ENCODE measurements at places on chromosomes 12 and 14.

- no peak for DNase-seq
Measured at GRCh38 chr12:23525450-23526072, 423.9 kb downstream of the SOX5 start.

- no peak for DNase-seq
Measured at GRCh38 chr14:105432657-105433056, 13.0 kb downstream of the MTA1 start.

- DNase-seq, result no peak
Measured at GRCh38 chr14:96790186-96790585, 7.0 kb upstream of the VRK1 start.

GRCh38 chr12:89857652-89858274 is 149.1 kb upstream of the ATP2B1 start:
- no peak for DNase-seq

- DNase-seq, result no peak
Measured at GRCh38 chr14:53034688-53035230, 83.9 kb upstream of the FERMT2 start.

DNA sequence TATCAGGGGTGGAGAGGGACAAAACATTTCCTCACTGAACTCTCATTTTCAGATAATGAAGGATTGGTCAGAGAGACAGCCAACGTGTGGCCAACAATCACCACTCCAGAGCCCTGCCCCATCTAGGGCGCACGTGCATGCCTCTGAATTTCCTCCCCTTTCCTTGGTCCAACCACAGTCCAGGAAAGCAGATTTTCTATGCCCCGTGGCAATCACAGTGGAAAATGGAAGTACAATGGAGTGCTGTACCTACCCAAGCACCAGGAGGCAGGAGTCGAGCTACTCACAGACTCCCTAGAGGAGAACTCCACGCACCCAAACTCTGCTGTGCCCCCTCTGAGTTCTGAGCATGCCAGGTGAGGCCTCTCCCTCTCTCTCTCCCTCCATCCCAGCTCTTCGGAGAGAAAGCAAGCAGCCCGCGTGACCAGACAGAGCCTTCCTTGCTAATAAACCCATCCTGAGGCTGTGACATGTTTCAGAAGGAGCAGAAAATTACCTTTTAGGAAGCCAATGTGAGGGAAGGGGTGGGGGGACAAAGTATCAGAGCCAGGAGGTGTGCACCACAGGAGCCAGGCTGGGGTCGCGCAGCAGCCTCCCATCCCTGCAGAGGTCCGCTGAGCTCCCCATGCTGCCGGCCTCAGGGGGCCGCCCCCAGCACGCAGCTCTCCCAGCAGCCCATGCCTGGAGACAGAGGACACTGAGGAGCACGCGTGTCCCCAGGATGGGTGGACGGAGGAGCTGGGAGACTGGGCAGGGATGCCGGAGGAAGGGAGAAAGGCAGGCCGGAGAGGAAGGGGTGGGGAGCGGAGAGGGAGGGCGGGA is 73.4 kb downstream of the PITPNM2 start:
- DNase-seq, result no peak

GRCh38 chr14:30227876-30228275 is 300.2 kb upstream of the PRKD1 start:
- DNase-seq, result no peak

- DNase-seq, result no peak
Measured at GRCh38 chr12:71548893-71549292, 109.3 kb downstream of the LGR5 start.

DNA sequence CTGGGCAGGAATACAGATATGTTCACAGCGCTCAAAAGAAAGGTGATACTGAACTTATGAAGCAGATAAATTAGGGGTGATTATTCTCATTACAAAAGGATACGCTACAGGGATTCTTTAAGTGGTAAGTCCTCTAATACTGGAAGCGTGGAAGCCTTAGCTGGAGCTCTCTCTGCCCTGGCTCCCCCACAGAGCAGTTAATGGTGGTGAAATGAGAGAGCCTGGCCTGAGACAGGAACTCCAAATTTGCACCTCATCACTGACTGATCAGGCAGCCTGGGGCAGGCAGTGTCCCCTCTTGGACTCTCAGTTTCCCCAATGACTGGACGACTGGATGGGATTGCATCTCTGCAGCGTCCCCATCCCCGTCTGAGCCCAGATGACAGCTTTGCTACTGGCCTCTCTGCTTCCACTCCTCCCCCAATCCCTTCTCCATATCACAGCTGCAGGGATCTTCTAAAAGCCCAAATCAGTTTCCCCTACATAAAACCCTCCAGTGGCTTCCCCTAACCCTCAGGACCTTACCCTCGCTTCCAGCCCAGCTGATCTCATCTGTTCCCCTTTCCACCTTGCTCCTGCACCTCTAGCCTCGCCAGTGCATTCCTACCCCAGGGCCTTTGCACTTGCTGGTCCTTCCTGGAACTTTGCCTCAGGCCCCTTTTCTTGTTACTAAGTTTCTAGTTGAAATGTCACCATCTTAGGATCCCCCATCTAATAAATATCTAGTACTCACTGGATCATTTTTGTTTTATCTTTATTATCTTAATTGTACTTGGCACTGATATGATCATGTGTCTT is 171.7 kb upstream of the LHX5 start:
- no peak for DNase-seq

GRCh38 chr12:32753605-32754004 is 2.1 kb downstream of the YARS2 start:
- DNase-seq, result no peak

GRCh38 chr14:34741840-34742239 is 27.4 kb upstream of the CFL2 start:
- no peak for DNase-seq

DNA sequence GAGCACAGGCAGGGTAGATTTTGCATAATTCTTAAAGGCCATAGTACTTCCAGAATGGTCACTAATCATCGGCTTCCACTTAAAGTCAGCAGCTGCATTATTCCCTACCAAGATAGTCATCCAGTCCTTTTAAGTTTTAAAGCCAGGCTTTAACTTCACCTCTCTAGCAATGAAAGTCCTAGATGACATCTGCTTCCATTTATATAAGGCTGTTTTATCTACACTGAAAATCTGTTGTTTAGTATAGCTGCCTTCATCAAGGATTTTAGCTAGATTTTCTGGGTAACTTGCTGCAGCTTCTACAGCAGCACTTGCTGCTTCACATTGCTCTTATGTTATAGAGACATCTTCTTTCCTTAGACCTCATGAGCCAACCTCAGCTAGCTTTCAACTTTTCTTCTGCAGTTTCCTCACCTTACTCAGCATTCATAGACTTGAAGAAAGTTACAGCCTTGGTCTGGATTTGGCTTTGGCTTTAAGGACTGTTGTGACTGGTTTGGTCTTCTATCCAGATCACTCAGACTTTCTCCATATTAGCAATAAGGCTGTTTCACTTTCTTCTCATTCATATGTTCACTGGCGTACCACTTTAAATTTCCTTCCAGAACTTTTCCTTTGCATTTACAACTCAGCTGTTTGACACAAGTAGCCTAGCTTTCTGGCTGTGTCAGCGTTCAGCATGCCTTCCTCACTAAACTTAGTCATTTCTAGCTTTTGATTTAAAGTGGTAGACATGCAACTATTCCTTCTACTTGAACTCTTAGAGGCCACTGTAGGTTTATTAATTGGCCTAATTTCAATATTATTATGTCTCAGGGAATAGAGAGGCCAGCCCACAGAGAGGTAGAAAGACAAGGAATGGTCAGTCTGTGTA is 209.9 kb upstream of the GARIN2 start:
- DNase-seq, result no peak

DNA sequence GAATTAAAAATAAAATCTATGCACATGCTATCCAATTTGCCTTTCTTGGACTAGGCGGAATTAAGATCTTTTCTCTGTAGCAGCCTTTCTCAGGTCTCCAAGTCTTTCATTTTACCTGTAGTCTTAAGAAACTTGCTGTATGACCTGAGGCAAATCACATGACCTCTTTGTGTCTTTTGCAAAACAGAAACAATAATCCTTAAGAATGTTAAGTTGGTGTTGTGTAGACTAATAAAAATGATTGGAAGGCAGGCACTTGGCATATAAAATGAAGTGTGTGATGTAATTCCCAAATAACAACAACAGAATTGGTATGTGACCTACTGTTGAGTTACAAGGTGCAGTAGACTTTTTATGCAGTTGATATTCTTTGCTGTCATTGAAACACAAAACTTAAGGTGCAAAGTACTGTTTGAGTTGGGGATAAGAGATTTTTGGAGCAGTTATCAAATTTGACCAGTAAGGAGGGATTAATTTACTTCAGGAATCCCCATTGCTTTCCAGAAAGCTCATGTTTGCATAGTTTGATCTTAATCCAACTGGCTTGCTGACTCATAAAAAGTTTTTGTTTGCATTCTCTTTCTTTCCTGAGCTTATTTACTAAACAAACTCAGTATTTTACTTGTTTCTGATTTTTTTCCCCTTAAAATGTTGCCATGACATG is 51.4 kb downstream of the SUSD6 start:
- DNase-seq, result no peak

- DNase-seq, result no peak
Measured at GRCh38 chr12:24172031-24172772, 222.7 kb upstream of the SOX5 start.

DNA sequence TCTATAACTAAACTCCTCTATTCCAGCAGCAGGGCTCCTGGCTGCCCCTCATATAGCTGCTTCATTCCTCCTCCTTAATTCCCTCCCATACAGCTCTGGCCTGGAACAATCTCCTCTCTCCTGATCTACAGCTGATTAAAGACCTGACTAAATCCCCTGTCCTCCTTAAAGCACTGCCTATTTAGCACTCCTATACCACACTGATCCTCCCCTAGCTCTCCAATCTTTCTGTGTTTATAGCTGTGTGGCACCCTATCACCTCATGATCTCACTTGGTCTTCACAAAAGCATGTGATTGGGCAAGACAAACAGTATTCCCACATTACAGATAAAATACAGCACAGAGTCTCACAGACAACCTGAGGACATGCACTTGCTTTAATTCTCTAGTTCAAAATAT is 17.4 kb downstream of the FMNL3 start:
- DNase-seq, result no peak

DNA sequence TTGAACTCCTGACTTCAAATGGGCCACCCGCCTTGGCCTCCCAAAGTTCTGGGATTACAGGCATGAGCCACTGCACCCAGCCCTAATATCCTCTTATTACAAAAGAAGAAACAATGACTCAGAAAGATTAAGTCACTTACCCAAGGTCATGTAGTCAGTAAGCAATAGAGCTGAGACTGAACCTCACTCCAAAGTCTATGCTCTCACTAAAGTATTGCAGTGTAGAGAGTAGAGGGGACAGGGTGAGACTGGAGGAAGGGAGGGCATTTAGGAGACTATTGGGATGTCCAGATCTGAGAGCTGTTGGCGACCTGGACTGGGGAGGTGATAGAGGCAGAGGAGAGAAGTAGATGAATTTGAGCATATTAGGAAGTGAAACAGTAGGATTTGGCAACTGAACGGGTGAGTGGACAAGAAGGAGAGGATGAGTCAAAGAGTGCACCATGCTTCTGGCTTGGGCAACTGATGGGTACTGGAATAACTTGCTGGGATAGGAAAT is 11.8 kb downstream of the P2RX7 start:
- DNase-seq, result no peak

DNA sequence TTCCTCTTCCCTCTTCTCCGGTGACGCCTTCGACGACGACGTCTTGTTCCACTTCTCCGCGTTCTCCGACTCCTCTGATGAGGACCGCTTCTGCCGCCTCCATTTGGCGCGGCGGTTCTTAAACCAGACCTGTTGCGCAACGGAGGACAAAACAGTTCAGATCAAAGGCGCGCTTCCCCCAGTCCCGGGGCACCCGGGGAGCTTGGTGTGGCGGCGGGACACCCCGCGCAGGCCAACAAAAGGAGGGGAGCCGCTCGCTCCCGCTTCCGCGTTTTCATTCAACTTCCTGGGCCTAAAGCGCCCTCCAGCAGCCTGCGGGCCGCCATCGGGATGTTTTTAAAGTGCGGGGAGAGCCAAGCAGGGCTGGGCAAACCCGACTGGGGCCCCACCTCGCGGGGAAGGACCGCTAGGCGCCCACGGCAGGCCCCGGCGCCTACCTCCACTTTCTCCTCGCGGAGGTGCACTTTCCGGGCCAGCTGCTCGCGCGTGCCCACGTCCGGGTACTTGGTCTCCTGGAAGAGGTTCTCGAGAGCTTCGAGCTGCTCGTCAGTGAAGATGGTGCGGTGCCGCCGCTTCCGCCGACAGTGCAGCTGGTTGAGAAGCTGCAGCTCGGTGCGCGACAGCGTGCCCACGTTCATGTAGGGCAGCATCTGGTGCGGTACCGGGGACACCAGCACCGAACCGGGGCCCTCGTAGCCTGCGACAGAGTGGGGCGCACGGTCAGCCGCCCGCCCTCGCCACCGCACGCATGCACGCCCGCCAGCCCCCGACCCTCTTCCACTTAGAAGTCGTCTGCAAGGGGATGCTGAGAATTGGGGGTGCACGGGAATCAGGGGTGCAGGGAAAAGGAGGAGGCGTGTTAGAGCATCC is 1.2 kb downstream of the GSC start:
- DNase-seq, result no peak

DNA sequence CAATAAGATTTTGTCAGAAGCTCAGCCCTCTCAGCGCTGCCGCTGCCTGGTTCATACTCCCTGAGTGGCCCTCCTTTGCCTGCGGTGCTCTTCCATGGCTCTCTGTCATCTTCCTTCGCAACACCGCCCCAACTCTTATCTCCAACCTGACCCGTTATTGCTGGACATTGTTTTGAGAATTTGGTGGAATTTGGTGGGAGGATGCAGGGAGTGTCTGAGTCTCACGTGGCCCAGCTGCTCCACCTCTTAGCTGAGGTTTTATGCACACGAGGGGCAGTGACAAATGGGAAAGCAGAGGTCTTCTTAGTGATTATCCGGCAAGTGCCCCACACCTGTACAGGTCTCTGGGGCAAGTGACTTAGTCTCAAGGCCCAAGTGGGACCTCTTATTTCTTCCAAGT is 97.5 kb upstream of the RPH3A start:
- no peak for DNase-seq

DNA sequence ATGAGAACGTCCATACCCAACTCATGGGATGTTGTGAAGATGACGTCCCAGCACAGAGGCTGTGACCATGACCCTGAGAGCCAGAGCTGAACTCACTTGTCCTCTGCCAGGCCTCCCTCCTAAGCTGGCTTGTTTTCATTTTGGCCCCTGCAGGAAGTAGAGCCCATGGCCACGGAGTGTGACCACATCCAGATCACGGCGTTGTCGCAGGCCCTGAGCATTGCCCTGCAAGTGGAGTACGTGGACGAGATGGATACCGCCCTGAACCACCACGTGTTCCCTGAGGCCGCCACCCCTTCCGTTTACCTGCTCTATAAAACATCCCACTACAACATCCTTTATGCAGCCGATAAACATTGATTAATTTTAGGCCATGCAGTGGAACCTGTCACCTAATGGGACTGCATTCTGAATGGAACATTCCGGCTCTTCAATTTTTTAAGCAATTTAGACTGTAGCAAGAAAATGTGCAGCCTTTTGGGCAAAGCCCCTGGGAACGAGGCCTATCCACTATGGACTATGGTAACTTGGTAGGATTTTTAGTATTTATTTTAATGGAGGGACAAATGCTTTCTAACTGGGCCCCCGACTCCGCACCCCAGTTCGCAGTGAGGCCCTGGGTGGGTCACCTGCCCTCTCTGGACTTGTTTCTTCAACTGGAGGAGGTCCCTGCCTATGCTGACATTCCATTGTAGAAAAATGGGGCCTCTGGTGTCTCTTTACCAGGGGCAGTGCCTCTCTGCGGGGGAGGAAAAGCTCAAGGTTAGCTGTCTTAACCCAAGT is 19.6 kb downstream of the OTUB2 start:
- DNase-seq, result no peak

- DNase-seq, result no peak
Measured at GRCh38 chr14:99755629-99756603, 37.3 kb upstream of the EML1 start.

Measured in D341Med (cell line).